Activated T-cell treated with anti-CD3 and anti-CD28 coated beads, Interleukin-2, amount 50 U/mL, for 48 hours (primary cell): ENCODE measurements at places on chromosomes 12 and 14.

GRCh38 chr12:7709969-7710675 is 1.1 kb upstream of the DPPA3 start:
- no peak for DNase-seq

DNA sequence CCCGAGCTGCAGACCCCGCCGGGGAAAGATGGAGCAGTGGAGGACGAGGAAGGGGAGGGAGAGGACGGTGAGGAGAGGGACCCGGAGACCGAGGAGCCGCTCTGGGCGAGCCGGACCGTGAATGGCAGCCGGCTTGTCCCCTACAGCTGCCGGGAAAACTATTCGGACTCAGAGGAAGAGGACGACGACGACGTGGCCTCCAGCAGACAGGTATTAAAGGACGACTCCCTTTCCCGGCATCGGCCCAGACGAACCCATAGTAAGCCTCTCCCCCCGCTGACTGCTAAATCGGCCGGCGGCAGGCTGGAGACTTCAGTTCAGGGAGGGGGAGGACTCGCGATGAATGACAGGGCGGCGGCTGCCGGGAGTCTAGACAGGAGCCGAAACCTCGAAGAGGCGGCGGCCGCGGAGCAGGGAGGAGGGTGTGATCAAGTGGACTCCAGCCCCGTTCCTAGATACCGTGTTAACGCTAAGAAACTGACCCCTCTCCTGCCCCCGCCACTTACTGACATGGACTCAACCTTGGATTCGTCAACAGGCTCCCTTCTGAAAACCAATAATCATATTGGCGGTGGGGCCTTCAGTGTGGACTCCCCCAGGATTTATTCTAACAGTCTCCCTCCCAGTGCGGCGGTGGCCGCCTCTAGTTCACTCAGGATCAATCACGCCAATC is 962 bp downstream of the LEMD3 start:
- peak; percentile 76 for DNase-seq

GRCh38 chr14:47346849-47347248 is 328.6 kb downstream of the MDGA2 start:
- DNase-seq: no peak

DNA sequence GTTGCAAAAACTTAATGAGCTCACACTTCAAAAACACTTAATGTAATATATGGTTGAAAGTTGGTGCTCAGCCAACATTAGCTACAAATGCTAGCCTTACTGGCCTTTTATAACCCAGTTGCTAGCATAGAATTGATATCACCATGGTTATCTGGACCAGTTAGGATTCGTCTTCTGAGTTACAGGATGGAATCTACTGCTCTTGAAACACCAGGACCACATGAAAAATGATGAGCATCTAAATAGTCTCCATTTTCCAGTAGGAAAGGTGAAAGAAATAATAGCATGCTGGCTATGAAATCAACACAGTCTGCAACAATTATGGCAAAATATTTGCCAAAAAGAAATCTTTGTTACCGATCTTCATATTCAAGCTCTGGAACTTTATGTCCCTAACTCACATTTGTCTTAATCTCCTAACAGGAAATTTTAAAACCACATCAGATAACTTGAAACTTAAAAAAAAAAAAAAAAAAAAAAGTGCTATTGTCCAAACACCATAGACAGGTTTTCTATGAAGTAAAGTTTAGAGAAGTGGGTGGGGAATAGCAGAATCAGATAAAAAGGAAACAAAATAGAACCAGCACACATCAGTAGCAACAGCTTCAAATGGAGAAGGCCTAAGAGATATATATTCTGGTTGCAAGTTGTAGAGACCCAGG is 12.6 kb upstream of the CD69 start:
- DNase-seq: no peak

DNA sequence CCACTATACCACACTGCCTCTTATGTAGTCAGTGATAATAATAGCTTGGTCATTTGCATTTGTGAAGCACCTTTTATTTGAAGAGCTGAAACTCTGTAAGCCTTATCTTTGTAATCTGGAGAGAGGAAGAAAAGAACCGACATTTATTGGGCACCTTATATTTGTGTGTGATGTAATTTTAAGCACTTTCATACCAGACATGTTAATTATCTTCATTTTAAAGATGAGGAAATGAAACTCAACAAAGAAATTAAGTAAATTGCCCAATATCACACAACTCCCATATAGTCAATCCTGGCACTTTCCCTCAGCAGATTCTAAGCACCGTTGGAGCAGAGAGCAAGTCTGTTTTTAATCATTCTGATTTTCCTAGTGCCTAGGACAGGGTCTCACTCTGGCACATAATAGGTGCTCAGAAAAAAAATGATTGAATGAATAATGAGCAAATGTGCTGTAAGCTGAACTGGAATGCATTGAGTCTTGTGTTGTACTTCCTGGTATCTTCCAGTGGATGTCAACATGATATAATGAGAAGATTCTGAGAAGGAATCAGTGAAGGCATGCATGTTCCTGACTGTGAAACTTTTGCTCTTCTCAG is 418.9 kb downstream of the ZFP36L1 start:
- DNase-seq: no peak

- DNase-seq: no peak
Measured at GRCh38 chr14:101457936-101458740, 103.2 kb upstream of the DIO3 start.

- DNase-seq: no peak
Measured at GRCh38 chr12:68013181-68013580, 23.9 kb downstream of the IFNG-AS1 start.

DNA sequence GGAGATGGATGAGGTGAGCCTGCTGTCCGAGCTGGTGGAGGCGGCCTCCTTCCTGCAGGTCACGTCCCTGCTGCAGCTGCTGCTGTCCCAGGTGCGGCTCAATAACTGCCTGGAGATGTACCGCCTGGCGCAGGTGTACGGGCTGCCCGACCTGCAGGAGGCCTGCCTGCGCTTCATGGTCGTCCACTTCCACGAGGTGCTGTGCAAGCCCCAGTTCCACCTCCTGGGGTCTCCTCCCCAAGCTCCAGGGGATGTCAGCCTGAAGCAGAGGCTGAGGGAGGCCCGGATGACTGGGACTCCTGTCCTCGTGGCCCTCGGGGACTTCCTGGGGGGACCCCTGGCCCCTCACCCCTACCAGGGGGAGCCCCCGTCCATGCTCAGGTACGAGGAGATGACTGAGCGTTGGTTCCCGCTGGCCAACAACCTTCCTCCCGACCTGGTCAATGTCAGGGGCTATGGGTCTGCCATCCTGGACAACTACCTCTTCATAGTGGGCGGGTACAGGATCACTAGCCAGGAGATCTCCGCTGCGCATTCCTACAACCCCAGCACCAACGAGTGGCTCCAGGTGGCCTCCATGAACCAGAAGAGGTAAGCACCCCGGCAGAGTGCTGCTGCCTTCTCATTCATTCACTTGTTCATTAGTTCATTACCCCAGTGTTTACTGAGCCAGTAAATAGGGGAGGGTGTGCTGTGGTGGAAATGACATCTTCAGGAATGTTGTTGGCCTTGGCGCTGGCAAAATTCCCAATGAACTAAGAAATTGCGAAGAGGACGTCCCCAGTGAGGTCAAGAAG is 774 bp upstream of the MANSC4 start:
- no peak for DNase-seq

GRCh38 chr12:4152145-4152795 is 121.3 kb upstream of the CCND2 start:
- no peak for DNase-seq

DNA sequence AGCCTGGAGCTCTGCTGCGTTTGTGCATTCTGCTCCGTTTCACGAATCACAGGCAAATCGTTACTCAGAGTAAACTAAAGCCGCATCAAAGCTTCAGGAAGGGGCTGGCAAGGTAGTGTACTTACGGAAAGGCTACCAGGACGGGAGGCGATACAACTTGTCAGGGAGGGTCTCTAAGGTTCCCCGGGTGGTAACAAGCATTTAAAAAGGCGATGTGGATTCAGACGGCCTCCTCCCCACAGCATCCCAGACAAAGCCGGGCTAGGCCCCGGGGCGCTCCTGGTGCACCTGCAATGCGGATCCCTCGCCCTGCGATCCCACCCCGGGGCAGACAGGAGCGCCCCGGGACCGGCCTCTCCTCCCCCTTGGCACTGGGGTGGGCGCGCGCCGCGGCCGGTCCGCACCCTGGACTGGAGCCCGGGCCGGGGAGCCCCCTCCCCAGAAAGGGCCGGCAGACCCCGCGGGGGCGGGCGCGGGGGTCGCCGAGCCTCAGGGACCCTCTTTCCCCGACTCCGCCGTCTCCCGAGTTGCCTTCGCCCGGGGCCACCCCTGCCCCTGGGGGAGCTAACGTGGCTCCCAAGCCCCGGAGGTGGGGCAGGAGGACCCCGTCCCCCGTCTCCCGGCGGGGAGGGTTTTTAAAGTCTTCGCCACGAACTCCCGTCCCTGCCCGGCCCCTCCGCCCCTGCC is 718 bp downstream of the CCDC92 start:
- peak; percentile 64 for DNase-seq

DNA sequence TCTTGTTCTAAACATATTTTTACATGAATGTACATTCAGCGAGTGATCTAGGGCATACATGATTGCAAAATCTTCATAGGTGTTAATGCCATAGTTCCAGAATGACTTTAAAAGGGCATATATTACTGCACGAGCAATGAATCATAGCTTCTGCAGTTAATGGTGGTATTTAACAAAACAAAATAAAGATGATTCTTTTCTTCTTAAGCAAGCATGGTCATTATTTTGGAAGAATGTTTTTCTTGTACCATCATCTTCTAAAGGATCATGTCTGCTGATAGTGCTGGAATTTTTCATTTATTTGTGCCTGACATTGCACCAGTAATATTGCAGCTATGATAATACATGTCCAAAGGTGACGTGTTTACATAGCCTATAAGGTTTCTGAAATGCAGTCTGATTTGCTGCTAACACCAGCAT is 388.6 kb downstream of the CCDC91 start:
- DNase-seq: no peak
